ENCODE measurements at places on chromosomes 7 and 10. TPM values are rescaled to one million over a fixed set of nuclear protein-coding genes. Genes with fewer than 3 reads are reported as not detected.

The CLDN12 gene
- 52.1 TPM for total RNA-seq

The HOGA1 gene
- total RNA-seq, result not detected

The ZNF425 gene
- total RNA-seq, result 5.0 TPM

- DNase-seq, result peak; percentile 11
- H3K4me1 ChIP-seq, result 0 out of 2 replicates have a peak, but pooled peaks cover 7% of the 10 kb centered on the region
- no peaks in the 10 kb centered on the region for H3K27me3 ChIP-seq
- H3K27ac ChIP-seq, result no peak overlapping the region
- no peak overlapping the region for H3K4me3 ChIP-seq
- no peaks in the 10 kb centered on the region for H3K36me3 ChIP-seq
Measured at GRCh38 chr10:129199826-129200225, 267.2 kb upstream of the MGMT start.

GRCh38 chr7:116212869-116213268, 2.5 kb downstream of the TES start:
- H3K27ac ChIP-seq, result no peak overlapping the region
- DNase-seq, result no peak
- peaks cover 21% of the 10 kb centered on the region for H3K4me1 ChIP-seq
- no peak overlapping the region for H3K4me3 ChIP-seq

- 0 out of 2 replicates have a peak, but pooled peaks cover 3% of the 10 kb centered on the region for H3K4me1 ChIP-seq
- no peaks in the 10 kb centered on the region for H3K36me3 ChIP-seq
- DNase-seq, result no peak
- no peaks in the 10 kb centered on the region for H3K27me3 ChIP-seq
Measured at GRCh38 chr7:116583653-116584052, 58.8 kb downstream of the CAV1 start.

GRCh38 chr7:14414274-14414986, 425.0 kb upstream of the ETV1 start:
- no peaks in the 10 kb centered on the region for H3K27me3 ChIP-seq
- no peaks in the 10 kb centered on the region for H3K36me3 ChIP-seq
- no peak for DNase-seq
- H3K4me3 ChIP-seq, result no peak overlapping the region
- no peaks in the 10 kb centered on the region for H3K4me1 ChIP-seq

The KLF14 gene
- total RNA-seq, result not detected

Data from GM23338 (cell line).